Cortex of kidney (tissue), 1 donor: ENCODE measurements at places on chromosomes 5 and 9.

GRCh38 chr5:132353486-132353995 is 16.0 kb upstream of the SLC22A5 start:
- no peak for DNase-seq

DNA sequence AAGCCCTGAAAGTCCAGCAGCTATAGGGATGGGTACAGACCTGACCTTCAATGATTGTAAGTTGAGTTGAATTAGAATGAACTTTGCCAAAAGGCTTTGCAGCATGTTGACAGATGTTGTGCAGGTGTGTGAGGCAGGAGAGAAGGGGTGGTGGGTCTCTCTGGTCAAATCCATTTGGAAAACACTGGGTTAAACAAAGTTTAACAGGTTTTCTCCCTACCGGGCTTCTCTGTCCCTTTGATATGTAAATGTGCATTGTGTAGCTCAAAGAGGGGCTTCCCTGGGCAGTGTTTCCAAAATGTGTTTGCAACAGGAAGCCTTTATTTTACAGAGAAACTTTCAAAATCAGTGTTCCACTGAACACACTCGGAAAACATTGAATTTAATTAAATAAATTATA is 72.1 kb upstream of the BRINP1 start:
- no peak for DNase-seq

DNA sequence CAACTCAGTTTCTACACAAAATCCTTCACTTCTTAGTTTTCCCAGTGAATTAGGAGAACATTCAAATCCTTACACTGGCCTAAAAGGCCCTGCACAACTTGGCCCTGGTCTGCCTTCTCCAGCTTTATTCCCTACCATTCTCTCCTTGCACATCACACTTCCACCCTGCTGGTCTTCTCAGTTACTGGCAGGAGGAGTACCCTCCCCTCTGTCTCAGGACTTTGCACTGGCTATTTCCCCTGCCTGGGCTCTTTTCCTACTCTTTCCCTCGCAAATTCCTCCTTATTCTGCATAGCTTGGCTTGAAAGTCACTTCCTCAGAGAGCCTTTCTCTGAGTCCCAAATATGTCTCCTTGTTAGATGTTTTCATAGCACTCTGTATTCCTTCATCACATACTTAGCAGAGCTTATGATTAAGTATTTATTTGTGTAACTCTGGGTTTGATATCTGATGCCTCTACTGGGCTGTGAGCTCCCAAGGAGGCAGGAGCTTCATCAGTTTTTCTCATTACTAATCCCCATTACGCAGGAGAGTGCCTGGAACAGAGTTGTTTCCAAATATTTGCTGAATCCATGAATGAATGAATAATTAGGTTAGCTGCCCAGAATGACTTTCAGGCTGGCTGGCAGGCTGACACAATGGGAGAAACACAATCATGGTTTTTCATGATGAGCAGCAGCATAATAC is 159.8 kb upstream of the KLF9 start:
- DNase-seq = no peak

- no peak for DNase-seq
Observed at GRCh38 chr5:102792705-102793104, 37.6 kb downstream of the PAM start.

- DNase-seq = no peak
Observed at GRCh38 chr9:93642961-93643360, 66.6 kb downstream of the PHF2 start.

DNA sequence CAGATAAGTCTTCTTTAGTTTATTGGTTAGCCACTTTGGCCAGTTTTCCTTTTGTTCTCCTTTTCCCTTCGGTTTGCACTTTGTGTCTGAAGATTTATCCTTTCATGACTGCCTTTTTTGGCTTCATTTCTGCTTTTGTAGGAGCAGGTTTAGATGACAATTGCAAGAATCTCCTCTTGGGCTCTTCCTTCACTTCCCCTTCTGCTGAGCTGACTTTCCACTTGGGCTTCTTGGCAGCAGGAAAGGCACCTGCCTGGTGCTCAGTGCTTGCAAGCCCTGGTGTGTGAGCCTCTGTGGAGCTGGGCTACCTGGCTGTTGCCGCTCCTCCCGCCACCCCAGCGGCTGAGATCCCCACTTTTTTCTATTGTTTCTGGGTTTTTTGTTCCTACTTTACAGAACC is 7.3 kb downstream of the CCDC112 start:
- no peak for DNase-seq

GRCh38 chr9:93468763-93469456 is 15.5 kb upstream of the FAM120AOS start:
- DNase-seq = no peak

DNA sequence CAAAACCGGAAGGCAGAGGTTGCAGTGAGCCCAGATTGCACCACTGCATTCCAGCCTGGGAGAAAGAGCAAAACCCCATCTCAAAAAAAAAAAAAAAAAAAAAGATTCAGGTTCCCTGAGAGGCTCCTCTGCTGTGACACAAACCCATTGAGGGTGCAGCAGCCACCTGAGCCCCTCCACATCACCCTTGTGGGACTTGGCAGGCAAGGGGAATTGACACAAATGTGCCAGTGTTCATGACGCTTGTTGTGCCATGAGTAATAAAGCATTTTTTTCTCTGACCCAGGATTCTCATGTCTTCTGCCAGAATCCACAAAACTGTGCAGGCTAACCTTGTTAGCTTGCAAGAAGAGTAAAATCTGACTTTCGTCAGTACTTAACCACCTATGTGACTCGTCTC is 149.6 kb downstream of the TTC39B start:
- no peak for DNase-seq

GRCh38 chr9:134759913-134760312 is 118.3 kb downstream of the COL5A1 start:
- DNase-seq = no peak

DNA sequence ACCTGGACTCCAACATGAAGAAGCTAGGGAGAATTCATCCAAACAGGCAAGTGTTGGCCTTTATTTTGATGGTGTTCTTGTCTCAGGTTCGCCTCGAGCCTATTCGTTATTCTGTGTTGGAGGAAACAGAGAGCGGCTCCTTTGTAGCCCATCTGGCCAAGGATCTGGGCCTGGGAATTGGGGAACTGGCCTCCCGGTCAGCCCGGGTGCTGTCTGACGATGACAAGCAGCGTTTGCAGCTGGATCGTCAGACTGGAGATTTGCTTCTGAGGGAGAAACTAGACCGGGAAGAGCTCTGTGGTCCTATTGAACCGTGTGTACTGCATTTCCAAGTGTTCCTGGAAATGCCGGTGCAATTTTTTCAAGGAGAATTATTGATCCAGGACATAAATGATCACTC is 367 bp downstream of the PCDHB4 start:
- DNase-seq = no peak

GRCh38 chr5:136605638-136606037 is 240.3 kb upstream of the TRPC7 start:
- no peak for DNase-seq

GRCh38 chr5:110735556-110735955 is 3.3 kb upstream of the SLC25A46 start:
- no peak for DNase-seq

GRCh38 chr9:109249615-109250014 is 71.2 kb downstream of the EPB41L4B start:
- no peak for DNase-seq

DNA sequence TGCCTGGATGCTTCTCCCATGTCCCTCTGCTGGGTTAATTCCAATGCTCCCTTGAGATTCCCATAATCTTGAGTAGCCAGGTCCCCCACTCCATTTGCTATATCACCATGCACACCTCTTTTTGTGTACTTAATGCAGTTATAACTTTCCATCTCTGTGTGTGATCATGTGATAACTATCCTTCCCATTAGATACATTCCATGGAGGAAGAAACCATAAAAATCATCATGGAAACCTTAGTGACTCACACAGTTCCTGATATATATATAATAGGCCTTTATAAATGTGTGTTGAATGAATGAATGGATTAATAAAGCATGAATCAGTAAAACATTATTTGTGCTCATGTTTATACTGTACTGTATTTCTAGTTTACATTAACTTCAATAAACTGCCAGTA is 104.6 kb downstream of the PCSK5 start:
- DNase-seq = no peak

DNA sequence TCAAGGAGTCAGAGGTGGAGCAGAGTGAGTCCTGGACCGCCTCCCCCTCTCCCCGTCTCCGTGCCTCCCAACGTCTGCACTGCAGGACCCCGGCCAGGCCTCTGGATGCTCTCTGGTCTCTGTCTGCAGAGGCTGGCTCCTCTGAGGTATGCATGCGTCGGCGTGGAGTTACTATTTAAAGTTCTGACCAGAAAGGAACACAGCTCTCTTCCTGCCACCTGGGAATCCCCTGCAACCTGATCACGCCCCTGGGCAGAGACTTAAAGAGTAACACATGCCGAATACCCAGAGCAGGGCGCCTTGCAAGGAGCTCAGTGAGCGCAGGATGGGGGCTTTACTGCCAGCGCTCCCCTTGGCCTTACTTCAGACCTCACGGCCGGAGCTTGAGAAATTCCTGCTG is 16.0 kb downstream of the ANXA6 start:
- no peak for DNase-seq

DNA sequence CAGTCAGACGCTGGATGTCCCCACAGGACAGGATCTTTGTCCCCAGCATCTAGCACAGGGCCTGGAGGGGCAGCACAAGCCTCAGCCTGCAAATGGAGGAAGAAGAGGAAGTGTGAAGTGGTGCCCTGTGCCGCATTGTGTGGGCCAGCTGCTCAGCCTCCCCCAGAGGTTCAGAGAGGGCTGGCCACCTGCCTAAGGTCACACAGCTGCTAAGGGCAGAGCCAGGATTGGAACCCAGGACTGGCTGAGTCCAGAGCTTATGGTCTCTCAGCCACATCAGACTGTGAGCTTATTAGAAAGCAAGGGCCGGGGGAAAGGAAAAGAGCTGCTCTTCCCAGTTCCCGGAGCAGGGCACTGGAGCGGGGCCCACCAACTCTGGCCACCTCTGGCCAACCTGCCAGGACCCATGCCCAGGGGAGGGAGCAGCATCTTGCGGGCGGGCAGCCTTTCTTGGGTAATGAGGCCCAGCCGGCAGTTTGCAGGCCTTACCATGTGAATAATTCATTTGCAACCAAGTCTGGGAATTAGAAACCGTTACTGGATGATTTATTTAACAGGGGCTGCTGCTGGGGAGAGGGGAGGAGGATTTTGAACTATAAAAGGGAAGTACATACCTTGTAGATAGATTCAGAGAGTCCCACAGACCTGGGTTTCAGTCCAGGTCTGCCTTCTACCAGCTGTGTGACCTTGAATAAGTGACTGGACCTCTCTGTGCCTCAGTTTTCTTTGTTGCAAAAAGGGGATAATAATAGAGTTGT is 11.6 kb upstream of the CRB2 start:
- DNase-seq = no peak

GRCh38 chr9:14530366-14530765 is 162.9 kb downstream of the ZDHHC21 start:
- no peak for DNase-seq

DNA sequence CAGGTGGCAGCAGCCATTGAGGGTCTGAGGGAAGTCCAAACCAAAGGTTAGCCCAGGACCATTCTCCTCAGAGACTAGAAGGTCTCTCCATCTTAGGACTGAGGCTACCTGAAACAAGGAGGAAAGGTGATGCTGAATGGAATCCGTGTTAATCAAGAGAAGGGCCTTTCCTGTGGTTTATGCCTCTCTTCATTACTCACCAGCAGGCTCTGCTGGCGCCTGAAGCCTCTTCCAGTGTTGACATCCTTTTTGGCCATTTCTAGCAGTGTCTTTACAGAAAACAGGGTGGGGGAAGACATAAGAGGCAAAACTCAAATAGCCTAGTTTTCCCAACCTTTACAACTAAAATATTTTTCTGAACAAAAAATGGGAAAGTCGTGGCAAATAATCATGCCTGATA is 98.0 kb downstream of the ENC1 start:
- DNase-seq = no peak

- no peak for DNase-seq
Observed at GRCh38 chr5:160071516-160071915, 47.7 kb downstream of the PWWP2A start.

- DNase-seq = no peak
Observed at GRCh38 chr9:72346333-72346732, 18.7 kb downstream of the ZFAND5 start.

DNA sequence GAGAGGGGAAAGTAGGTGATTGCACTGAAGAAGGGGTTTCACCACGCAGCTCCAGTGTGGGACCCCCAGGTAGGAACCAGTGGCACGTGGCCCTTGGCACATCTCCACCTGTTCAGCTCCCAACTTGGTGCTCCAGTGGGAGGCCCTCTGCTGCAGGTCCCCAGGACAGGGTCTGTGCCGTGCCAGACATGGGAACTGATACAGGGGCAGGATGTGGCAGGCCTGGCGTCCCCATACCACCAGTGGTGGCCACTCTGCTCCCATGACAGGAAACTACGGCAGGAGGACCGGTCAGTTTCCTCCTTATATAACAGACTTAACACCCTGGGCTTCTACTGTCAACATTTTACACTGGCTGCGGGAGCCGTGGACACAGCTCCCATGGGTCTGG is 67.3 kb downstream of the PSMB7 start:
- no peak for DNase-seq

DNA sequence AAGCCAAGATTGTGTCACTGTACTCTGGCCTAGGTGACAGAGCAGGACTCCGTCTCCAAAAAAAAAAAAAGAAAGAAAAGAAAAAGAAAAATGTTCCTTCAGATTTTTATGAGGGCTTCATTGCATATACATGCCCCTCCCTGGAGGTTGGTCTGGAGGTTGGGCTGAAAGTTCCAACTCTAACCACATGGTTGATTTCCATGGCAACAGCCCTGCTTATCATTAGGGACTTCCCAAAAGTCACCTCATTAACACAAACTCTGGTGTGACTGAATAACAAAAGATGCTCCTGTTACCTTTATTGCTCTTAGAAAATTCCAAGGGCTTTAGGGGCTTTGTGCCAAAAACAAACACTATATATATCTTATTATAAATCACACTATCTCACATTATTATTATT is 113.8 kb downstream of the TMC1 start:
- no peak for DNase-seq

DNA sequence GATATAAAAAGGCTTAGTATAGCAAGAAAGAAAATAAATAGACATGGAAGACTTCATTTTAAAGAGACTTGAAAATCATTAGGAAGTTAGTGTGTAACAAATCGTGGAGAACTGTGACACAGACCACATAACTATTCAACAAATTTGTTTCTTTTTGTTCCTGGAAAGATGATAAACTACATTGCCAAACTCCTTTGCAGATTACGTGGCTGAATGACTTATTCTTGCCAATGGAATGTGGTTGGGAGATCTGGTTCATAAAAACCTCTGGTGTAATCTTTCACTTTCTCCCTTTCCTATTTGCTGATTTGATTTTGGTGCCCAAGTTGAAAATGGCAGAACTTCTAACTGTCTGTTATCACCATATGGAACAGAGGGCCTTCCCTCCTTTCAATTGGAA is 328.9 kb upstream of the MEF2C start:
- no peak for DNase-seq

DNA sequence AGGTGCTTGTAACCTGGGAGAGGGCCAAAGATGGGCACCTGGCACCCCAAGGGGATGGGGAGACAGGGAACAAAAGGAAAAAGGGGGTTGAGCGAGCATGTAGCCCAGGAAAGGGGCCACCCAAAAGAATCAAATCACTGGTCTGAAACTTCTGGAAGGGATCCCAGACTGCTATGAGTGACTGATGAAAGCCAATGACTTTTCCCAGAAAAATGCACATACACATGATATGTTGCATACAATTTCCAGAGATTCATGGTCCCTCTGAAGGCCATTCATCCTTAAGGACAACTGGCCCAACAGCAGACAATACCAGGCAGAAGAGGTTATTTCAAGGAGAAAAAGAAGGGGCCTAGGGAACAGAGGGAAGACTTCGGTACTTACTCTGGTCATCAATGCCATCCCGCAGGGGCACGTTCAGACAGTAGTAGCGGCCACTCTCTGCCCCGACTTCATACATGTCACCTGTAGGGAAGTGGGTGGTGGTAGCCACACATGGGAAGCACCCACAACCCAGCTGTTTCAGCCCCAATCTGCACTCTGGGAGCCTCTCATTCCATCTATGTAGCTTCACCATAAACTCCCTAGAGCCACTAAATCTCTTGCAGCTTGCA is 8.4 kb downstream of the HDAC3 start:
- DNase-seq = no peak
